ENCODE measurements at places on chromosomes 16 and 17.

- DNase-seq, result peak; percentile 75
Measured at GRCh38 chr16:46908540-46909372, 24.6 kb downstream of the GPT2 start.

DNA sequence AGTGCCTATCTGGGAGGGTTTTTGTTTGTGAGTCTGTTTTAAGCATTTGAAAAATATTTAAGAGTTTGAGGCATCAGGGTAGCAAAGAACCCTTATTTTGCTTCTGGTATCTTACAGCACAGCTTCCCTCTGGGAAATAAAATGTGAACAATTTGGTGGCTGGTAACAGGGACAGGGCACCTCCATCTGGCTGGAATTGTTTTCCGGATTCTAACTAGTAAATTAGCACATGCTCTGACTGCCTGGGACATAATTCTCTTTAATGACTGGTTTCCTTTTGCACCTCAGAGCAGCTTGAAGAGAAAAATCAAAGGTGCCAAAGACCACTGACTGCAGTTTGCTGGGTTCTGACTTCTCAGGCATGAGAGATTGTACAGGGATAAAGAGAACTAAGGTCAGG is 469.1 kb downstream of the GRIN2A start:
- no peak for DNase-seq

- DNase-seq, result no peak
Measured at GRCh38 chr17:9931144-9931741, 26.2 kb upstream of the RCVRN start.

DNA sequence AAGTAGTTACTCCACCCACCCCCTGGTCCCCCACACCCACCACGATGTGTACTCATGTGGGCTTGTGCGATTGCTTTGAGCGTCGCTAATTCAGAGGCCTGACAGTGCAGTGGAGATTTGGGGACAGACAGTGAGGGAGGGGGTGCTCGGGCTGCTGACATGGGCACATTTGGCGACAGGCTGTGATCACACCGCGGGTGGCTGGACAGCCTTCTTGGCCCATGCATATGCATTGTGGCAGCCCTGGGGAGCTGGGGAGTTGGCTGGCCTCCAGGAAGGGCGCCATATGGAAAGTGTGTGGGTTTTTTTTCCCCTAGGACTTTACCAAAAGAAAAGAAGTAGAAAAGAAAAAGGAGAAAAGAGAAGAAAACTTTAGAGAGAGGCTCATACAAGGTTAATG is 275.5 kb upstream of the N4BP1 start:
- DNase-seq, result no peak

DNA sequence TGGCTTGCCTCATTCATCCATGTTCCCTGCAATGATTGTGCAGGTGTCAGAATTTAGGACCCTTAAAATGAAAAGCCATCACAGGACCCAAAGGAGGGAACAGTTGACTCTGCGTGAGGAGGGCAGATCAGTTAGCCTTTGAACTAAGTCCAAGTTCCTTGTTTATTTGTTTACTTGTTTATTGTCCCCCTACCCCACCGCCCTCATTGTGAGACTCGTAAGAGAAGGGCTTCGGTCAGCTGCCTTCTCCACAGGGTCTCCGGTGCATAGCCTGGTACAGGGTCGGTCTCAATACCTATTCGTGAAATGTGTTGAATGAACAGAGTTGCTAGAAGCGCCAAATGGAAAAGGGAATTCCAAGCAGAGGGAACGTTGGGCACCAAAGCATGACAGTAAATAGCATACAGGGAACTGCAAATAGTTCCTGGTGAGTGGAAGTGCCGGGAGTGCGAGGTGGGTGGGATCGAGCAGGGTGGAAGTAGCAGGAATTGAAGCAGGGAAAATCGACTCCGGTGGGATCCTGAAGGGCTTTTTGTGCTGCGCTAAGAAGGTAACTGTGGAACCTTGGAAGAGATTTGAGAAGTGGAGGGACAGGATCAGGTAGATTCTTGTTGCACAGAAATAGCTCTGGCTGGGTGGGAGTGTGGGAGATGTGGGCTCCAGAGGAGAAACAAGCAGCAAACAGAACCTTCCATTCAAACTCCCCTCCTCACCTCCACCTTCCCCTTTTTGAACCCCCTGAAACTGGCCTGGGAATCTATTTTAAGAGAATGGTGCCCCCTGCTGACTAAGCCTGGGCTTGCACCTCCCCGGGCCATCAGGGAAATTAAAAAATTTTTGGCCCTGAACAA is 12.7 kb downstream of the SLC35B1 start:
- peak; percentile 91 for DNase-seq

GRCh38 chr17:42653179-42654124 is 5.6 kb upstream of the TUBG2 start:
- no peak for DNase-seq

- DNase-seq, result no peak
Measured at GRCh38 chr16:59907611-59908010, 1173.5 kb upstream of the GOT2 start.

- no peak for DNase-seq
Measured at GRCh38 chr17:81192386-81193050, 26.5 kb upstream of the AATK start.
